ENCODE measurements at places on chromosomes 5 and 9.
A peak's percentile ranks its signal among the peaks of the same experiment; 100 is the strongest.

DNA sequence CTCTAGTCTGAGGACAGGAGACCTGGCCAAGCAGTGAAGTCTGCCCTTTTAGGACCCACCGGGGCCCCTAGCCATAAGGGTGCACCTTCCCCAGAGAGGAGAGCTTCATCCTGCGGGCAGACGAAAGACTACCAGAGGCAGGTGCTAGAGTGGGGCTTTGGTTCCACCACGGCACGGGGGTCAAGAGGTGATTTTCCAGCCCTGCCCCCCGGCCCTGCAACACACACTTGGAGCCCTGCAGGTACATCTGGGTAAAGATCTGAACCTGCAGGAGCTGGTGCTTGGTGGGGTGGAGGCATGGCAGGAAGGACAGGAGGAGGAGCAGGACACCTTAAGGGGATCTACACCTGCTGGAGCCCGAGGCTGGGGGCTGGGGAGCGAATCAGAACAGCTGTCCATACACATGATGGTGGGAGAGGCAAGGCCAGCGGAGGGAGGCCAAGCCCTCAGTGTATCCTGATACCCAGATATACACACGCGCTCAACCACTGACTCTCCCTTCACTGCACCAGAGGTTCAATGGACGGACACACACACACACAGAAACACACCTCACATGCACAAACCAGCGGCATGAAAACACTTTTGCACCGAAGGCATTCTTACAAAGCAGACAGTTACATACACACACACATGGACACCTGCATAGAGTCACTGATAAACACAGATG is 98.4 kb upstream of the MVB12B start:
- DNase-seq, result no peak

- DNase-seq, result no peak
These were observed 291.2 kb upstream of the PTPRD start for GRCh38 chr9:10903969-10904368.

- no peak for DNase-seq
These were observed 473.0 kb downstream of the ZSWIM6 start for GRCh38 chr5:61805101-61805500.

GRCh38 chr5:2899311-2899710 is 147.8 kb upstream of the IRX2 start:
- no peak for DNase-seq

DNA sequence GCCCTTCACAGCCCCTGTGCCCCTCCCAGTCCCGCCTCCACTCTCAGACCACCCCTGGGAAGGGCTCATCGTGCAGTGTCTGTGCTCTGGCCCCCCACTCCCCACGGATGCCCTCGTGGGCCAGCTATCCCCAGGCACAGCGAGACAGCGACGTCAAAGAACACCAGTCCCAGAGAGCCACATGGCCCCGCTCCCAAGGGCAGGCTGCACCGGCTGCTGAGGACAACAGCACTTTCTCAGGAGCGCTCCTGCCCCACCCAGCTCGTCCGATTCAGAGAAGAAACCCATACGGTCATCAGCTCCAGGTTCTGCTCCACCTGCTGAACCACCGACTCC is 4.8 kb upstream of the SNAPC4 start:
- DNase-seq, result no peak

DNA sequence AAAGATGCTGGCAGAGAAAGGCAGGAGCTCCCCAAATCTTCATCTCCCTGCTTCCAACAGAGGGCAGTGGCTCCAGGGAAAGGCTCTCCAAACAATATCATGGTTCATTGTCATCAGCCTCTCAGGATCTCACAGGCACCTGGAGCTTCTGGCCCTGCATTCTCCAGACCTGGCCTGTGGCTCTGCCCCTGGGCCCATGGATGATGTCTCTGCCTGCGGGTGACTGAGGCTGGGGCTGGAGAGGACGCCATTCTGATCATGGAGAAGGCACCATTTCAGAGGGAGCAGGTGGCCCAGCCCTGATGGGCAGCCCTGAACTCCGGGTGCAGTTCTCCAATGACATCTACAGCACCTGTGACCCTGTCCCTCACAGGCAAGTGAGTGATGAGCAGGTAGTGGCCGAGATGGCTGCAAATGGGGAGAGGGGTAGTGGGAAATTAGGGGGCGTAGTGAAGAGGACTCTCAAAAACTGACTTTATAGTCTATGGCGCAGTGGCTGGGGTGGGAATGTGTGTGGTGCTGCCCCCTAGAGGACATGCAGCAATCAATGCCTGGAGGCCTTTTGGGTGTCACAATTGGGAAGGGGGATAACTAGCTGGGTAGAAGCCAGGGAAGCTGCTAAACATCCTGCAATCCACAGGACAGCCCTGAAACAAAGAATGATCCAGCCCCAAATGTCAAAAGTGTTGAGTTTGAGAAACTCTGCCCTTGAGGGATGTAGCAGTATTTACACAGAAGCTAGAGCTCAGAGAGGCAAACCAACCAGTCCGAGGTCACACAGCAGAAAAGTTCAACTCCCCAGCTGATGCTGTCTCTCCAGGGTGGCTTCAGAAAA is 3.2 kb downstream of the SH3PXD2B start:
- peak; percentile 65 for DNase-seq

GRCh38 chr5:141779503-141779973 is 97.5 kb upstream of the ARAP3 start:
- no peak for DNase-seq

- DNase-seq, result no peak
These were observed 39.0 kb upstream of the DMXL1 start for GRCh38 chr5:119031905-119032304.

GRCh38 chr5:122413722-122414121 is 101.7 kb downstream of the SNCAIP start:
- no peak for DNase-seq

- no peak for DNase-seq
These were observed 143.2 kb downstream of the CACNA1B start for GRCh38 chr9:138020795-138021182.
